ENCODE measurements at places on chromosomes 4 and X.

GRCh38 chr4:121216461-121216860 lies 52.3 kb upstream of the TNIP3 start:
- DNase-seq = no peak

DNA sequence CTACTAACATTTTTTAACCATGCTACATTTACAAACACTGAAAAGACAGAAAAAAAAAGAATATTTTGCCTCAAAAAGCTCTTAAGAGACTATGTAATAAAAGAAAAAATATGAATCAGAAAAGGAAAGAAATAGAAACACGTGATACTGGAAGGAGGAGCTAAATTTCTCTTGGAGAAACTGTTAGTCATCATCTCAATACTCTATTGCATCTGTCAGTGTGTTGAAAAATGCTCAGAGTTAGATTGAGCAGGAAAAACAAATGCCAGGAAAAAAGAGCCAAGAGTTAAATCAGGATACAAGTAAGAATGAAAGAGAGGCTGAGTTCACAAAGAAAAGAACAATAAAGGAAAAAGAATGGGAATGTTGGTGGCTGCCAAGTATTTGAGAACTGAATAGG lies 2.6 kb downstream of the RAB28 start:
- DNase-seq = no peak

DNA sequence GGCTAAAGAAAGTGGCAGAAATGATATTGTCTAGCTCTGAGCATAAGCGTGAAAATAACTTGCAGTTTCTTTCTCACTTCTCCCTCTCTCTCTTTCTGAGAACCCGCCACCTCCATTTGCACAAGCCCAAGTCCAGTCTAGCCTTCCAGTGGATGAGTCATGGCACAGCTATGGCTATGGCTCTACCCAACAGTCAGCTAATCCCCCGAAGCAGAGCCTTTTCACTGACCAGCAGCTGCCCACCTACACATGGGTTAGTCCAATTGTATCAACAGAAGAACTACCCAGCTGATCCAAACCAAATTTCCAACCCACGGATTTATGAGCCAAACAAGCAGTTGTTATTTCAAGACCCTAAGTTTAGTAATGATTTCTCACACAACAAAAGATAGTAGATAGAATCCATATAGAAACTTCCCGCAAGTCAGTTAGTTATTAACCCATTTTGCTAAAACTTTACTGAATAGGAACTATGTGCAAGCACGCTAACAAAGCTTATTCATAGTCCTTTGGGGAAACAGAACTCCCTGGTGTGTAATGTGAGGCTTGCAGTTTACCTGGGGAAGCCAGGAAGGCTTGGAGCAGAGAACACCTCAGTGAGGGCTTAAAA lies 282.3 kb downstream of the INPP4B start:
- peak; percentile 48 for DNase-seq

DNA sequence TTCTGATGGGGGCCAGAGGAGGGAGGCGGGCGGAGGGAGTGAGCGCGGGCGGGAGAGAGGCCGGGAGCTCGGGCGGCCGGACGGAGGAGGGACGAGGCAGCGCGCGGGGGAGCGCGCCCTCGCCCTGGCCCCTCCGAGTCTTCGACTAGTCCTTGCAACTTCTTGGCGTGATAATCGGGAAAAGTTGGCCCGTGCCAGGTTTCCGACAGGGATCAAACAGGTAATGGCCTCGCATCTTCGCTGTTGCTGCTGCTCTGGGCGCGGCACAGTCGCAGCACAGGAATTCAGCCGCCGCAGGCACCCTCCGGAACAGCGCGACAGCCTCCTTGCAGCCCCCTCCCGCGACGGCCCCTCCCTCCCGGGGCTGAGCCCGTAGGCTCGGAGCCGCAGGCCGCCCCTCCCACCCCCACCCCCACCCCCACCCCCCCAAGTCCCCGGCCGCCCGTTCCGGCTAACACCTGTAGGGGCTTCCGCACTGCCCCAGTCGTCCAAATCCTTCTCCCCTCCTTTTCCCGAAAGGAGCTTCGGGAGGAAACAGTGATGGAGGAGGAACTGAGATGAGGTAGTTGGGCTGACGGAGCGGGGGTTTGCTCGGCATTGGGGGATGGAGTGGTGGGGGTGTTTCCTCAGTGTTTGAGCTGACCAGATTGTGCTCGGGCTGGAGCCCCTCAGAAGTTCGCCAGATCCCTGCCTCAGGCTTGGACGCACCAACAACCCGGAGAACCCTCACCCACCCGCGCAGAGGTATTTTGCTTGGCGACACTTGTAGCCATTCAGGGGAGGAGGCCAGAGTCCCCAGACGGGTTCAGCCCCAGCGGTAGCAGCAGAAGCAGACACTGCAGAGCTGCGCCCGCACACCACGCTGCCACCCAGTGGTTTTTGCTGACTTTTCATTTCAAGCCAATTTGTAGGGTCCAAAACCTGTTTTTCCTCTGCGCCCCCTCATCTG lies at the start of gene FGF13:
Gene FGF13 (minus strand): TSS at position 319 of the 949 bp plus-strand sequence. CDS start 714 bp downstream, outside the sequence.
- DNase-seq = peak; percentile 86

- no peak for DNase-seq
Observed at GRCh38 chr4:141905751-141906150, 269.4 kb downstream of the IL15 start.

DNA sequence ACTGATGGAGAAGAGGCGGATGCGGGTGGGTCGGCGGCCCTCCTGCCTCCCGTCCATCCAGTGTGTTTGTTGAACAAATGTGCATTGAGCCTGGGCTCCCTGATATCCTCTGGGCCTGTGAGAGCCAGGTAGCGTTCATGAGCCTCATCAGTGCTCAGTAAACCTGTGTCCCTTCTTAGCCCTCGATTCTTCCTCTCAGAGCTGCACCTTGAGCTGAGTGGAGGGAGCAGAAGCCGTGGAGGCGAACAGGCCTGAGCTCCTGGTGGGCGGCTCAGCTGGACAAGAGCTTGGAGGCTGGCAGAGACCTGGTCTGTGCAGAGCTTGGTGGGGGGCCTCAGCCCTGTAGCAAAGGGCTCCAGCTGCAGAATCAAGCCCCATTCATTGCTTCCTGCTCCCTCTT lies 112.1 kb downstream of the SORCS2 start:
- no peak for DNase-seq

DNA sequence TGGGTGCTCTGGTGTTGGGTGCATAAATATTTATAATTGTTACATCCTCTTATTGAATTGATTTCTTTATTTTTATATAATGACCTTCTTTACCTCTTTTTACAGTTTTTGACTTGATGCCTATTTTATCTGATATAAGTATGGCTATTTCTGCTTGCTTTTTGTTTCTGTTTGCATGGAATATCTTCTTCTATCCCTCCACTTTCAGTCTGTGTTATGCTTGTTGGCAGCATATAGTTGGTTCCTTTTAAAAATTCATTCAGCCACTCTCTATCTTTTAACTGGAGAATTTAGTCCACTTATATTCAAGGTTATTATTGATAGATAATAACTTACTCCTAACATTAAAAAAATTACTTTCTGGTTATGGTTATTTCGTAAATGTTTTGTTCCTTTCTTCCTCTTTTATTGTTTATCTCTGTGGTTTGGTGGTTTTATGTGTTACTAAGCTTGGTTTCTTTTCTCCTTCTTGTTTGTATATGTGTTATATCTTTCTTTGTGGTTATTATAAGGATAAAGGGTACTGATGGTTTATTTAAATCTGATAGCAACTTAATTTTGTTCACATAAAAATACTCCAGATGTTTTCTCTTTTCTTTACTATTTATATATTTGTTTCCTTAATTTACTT lies 69.5 kb downstream of the IL15 start:
- DNase-seq = no peak

- DNase-seq = no peak
Observed at GRCh38 chr4:147958057-147958456, 226.2 kb downstream of the ARHGAP10 start.

DNA sequence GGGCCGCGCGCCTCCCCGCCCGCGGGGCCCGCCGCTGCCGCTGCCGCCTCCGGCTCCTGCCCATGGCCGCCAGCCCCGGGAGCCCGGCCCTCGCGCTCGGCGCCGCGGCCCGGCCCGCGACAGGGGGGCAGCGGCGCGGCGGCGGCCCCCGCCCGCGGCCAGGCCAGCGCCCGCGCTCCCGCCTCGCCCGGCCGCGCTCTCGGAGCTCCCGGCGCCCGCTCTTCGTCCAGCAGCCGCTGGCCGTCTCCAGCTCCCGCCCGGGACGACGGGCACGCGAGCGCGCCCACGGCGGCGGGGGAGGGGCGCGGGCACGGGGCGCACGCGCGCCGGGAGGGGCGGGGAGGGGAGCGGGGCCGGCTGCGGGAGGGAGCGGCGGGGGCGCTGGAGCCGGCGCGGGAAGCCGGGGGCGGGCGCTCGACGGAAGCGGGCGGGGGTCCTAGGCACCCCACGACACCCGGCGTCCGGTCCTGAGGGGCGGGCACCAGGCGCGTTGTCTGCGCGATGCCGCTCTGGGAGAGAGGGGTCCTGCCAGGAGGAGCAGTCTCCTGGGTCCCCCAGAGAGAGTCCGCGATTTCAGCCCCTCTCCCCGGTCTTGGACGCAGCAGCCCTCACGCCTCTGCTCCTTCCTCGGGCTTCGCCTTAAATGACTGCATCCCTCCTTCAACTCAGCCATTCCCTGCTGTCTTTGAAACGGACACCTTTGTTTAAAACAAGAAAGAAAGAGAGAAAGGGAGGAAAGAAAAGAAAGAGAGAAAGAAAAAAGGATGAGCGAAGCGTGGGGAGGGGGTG lies 490 bp upstream of the PDZD4 start:
- no peak for DNase-seq

DNA sequence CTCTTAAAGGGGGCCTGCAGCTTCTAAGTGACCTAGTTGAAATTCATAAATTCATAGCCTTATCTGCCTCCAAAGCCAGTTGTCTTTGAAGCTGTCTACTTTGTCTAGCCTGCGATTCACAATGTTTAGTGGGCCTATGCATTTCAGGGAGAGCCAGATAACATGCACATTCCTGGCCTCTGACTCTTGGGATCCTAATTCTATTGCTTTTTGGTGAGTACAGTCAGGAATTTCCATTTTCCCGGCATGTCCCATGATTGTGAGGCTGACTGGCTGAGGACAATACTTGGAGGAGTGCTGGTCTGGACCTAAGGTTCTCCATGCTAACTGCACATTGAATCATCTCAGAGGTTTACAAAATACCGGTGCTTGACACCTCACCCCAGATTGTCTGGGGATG lies 155.0 kb downstream of the MSL3 start:
- peak; percentile 12 for DNase-seq

- DNase-seq = no peak
Observed at GRCh38 chr4:25759101-25759500, 103.5 kb downstream of the SLC34A2 start.

GRCh38 chr4:182808673-182809416 lies 108.3 kb downstream of the DCTD start:
- no peak for DNase-seq

- DNase-seq = peak; percentile 18
Observed at GRCh38 chrX:87338510-87338909, 179.1 kb upstream of the KLHL4 start.

DNA sequence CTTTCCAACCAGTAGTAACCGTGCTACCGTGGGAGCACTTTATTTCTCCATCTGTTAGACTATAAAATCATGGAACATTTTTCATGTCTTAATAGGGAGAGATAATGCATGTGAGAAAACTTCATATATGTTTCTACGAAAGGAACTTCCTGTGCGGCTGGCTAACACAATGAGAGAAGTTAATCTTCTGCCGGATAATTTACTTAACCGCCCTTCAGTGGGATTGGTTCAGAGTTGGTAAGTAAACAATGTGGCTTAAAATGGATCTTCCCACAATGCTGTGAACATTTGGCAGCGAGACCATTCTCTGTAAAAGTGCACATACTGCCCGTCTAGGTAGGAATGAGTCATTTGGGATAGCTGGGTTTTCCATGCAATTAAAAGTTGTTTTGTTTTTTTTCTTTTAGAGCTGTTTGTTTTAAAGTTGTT lies 29.6 kb downstream of the PDK3 start:
- DNase-seq = no peak

- DNase-seq = no peak
Observed at GRCh38 chrX:65990702-65991101, 49.2 kb downstream of the VSIG4 start.

- DNase-seq = peak; percentile 25
Observed at GRCh38 chrX:132651421-132652086, 162.7 kb upstream of the MBNL3 start.

DNA sequence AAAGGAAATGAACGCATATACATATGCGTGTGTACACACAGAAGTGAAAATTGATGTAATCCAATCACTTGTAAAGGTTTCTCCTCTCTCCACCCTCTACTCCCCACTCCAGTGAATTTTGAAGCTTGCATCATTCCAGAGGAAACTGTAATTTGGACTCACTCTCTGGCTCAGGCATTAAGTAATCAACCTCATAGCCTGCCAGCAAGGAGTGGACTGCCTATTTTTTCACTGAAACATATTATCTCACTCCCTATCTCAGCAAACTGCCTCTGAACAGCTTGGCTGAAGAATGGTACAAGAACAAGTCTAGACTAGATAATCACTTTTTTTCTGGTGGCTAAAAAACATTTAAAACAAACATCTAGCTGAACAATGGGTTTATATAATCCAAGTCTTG lies 124.2 kb downstream of the C4orf51 start:
- DNase-seq = no peak

Data from mesendoderm (in vitro differentiated cells).